ENCODE measurements at places on chromosomes 11 and 22.
A peak's percentile ranks its signal among the peaks of the same experiment; 100 is the strongest.

- DNase-seq: no peak
These were observed 87.1 kb upstream of the LINC01488 start for GRCh38 chr11:69394234-69394868.

DNA sequence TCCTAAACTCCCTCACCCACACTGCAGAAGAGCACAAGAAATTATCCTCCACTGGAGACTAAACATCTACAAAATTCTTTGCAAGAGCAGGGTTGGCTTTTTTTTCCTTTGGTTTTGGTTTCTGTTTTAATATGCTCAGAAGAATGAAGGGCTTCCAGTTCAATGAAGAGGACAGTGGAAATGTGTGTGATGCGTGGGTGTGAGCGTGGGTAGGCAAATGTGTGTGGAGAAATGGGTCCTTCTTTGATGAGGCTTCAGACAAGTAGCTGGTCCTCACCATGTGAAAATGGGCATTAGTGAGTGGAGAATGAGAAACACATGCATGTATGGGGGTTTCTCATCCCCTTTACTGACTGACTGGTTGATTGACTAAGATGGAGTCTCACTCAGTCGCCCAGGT lies 263.3 kb upstream of the SYN3 start:
- DNase-seq: no peak

DNA sequence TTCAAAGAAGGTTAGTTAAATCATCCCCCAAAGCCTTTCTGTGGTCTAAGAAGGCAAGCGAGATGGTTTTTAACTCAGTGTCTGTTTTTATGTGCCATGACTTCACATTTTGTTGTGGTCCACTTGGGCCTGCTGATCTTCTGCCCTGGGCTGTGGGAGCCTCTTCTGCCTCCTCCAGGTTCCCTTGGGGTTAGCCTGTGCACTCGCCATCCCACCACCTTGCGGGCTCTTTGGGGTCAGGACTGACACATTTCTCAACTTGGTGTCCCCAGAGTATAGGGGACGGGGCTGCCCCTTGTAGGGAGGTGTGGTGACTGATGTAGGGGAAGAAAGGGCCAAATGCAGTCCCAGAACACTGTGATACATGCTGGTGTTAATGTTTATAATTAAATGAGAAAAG lies 207.0 kb downstream of the TBC1D22A start:
- no peak for DNase-seq

DNA sequence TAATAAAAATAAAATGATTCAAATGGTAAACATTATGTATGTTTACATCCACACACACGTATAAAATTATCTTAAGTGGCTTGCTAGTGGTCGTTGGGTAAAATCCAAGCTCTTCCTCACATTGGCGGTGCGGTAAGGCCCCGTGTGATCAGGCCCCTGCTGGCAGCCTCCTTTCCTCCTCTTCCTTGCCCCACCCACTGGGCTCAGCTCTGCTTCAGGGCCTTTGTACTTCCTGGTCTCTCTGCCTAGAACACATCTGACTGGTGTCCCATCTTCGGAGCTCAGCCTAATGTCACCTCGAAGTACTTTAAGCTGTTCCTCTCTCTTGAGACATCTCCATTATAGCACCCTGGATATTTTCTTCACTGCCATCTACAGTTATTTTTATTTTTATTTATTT lies 52.8 kb downstream of the OSBP2 start:
- DNase-seq: no peak

- DNase-seq: no peak
These were observed 126.2 kb downstream of the ATG16L2 start for GRCh38 chr11:72940417-72940816.

GRCh38 chr11:92268546-92268945 lies 43.9 kb downstream of the FAT3 start:
- DNase-seq: no peak

GRCh38 chr22:22128440-22128839 lies 116.1 kb upstream of the VPREB1 start:
- no peak for DNase-seq

- DNase-seq: peak; percentile 67
These were observed 5.4 kb upstream of the TXN2 start for GRCh38 chr22:36486619-36487384.

DNA sequence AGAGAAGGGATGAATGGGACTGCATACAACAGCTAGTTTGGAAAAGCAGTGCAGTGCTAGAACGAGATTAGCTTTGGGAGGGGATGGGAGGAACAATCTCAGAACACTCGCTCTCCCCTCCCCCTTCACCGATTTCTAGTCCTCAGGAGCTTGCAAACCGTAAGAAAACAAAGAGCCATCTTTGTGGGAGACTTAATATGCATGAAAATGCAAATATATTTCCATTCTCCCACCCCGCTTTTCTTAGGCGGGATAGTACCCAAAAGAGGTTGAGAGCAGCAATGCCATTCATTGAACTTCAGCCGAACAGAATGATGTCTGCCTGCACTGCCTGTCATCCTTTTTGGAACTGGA lies 1.1 kb downstream of the SPINDOC start:
- DNase-seq: no peak

DNA sequence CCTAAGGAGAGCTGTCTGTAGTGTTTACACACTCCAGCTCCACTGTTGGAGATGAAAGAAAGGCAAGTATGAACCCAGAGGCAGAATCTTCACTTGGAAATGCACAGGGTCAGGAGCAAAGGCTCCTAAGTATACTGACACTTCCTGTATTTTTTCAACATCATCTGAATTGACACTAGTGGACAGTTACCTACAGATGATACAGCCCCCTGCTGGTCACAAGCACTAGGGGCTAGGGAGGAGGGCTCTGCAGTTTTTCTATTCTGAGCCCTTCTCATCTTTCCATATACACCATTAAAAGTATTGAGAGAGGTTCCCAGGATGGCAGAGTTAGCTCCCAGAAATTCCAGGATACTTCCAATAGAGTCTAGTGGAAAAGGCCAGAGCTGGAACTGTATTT lies 290.3 kb upstream of the API5 start:
- peak; percentile 36 for DNase-seq

DNA sequence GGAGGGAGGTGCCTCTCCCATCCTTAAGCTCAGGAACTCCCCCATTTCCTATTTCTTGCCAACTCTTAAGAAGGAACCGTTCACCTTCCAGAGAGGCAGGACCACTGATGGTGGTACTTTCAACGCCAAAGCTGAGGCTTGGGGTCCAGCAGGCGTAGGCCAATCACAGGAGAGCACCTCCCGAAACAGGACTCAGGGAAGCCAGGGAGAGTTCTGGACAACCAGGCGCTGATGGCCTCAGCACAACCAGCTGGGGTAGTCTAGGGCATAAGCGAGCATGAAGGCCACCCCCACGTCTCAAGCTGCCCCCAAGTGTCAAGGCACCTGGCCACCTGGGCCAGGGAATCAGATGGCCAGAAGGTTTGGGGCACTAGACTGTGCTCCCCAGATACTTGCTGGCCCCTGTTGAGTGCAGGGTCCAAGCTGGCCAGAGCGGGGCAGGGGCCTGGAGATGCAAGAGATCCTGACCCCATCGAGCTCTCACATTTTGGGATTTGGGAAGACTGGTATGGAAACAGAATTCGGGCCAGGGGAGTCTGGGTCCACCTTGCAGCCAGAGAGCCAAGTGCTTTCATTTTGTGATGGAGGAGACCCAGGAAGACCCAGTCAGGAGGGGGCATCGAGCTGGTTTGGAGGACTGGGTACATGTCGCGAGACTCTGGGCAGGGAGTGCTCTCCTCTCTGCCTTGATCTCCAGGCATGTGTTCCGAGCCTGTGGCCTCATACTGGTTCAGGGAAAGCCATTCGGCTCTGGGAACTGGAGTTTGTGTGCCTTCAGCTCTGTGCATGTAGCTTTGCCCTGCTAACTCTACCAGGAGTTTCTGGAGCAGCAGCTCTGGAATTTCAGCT lies 926 bp downstream of the CD6 start:
- no peak for DNase-seq

GRCh38 chr11:15672825-15673224 lies 558.1 kb downstream of the INSC start:
- DNase-seq: no peak

GRCh38 chr11:4704054-4704789 lies at the start of gene MMP26:
MMP26 (plus strand) TSS chr11:4704784.
- DNase-seq: peak; percentile 15

DNA sequence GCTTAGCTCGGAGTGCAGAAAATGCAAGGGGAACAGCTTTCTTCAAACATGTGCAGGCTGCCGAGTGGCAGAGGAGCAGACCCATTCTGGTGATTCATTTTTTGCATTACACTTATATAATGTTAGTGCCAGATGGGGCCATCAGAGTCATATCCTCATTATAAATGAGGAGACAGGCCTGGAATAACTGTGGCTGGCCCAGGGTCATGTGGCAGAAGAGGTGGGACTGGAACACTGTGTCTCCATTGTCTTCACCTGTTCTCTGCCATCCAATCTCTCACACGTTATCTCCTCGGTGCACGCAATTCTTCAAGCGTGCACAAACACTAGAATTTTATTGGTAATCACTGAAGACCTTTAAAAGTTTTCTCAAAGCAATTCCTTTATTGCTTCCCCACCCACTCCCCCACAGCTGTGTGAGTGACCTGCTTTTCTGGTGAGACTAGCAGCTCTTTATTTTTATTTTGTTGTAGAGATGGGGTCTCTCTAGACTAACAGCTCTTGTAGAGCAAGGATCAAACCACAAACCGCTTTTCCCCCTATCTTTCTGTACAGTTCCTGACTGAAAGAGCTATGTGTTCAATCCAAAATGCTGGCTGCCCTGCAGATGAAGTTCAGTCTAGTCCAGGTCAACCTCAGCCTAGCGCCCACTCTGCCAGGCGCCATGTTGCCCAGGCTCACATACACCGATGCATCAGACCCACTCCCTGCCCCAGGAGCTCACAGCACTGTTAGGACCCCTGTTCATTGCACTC lies 75.3 kb downstream of the ST3GAL4 start:
- no peak for DNase-seq

DNA sequence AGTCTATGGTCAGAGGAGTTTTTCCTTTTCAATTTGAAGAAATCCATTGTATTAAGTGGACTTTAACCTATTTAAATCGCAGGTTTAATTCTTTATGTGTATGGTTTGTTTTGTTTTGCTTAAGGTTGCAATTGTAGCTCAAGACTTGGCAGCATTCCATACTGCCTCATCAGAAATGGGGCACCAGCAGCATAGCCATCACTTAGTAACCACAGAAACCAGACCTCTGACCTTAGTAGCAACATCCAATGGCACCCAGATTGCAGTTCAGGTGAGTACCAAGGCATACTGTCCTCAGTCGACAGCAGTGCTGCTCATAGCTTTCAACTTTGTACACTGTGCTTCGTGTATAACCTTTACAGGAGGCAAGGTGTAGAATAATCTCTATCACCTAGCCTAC lies 48.4 kb upstream of the WEE1 start:
- DNase-seq: no peak

GRCh38 chr22:21791635-21792625 lies 56.3 kb upstream of the YPEL1 start:
- DNase-seq: no peak

DNA sequence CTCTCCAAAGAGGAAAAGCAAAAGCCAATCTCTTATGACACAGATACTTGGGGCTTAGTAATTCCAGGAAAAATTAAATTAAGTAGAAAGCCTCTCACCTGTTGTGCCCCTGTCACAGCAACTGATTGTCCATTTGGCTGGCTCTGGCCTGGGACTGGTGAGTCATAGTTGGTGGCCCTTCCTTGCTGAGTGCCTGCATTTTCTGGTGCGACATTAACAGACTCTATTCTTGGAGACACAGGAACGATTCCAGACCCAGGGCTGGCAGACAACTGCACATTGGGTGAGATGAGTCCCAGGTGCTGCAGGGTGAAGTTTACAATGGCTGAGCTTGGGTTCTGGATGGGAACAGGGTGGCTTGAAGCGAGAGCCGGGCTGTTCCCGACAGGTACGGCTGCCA lies 15.6 kb downstream of the E2F8 start:
- no peak for DNase-seq

- DNase-seq: no peak
These were observed 1456.5 kb downstream of the TBC1D22A start for GRCh38 chr22:48218889-48219420.

- DNase-seq: peak; percentile 47
These were observed 8.5 kb upstream of the TMPRSS4 start for GRCh38 chr11:118068206-118068944.

- DNase-seq: no peak
These were observed 11.3 kb upstream of the C11orf96 start for GRCh38 chr11:43930868-43931716.

Measured in nephron progenitor cell (in vitro differentiated cells).